ENCODE measurements at places on chromosomes 2 and 18. TPM values are rescaled to one million over a fixed set of nuclear protein-coding genes. Genes with fewer than 3 reads are reported as not detected.

The MYCN gene
- total RNA-seq = not detected

The ZNF804A gene
- not detected for total RNA-seq

The MYOM1 gene
- 0.25 TPM for total RNA-seq

The GALNT5 gene
- total RNA-seq = 2.1 TPM

The GBX2 gene
- total RNA-seq = 3.2 TPM

The SF3B1 gene
- 140 TPM for total RNA-seq

The CCDC74A gene
- total RNA-seq = 14.2 TPM
